NB4 (cell line): ENCODE measurements at places on chromosomes 5 and 9.
A peak's percentile ranks its signal among the peaks of the same experiment; 100 is the strongest.

- DNase-seq = no peak
These were observed 158.9 kb downstream of the ENTREP1 start for GRCh38 chr9:69483886-69484422.

DNA sequence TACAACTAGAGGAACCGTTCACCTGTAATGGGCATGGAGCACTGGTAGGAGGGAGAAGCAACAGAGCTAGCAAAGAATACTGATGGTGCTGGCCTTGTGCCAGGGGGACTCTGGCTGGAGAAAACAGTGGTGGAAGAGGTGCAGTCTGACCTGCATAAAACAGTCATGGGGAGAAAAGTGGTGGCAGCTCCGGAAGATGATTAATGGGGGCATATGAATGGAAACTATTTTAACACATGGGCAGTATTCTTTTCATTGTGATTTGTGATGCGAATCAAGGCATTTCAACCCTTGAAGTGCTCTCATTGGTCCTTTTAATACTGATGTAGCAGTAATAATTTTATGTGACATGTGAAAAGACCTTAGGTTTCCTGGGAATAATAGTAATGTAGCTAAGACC, 219.6 kb downstream of the ADAMTS6 start:
- DNase-seq = no peak

DNA sequence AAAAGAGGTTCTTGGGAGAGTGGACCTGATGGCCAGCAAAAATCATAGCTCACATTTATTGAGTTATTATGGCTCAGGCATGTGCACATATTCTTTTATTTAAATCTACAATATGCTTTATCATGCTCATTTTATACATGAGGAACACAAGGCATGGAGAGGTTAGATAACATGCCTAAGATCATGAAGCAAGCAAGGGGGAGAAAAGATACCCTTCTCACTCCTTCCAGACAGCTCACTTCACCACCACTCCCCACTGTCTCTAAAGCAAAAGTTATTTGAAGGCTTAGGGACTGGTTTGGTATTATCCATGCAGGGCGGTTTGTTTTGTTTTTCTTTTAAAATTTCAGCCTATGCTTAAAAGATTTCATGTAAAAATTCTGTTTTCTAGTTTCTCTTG, 59.0 kb upstream of the PDE8B start:
- DNase-seq = no peak

DNA sequence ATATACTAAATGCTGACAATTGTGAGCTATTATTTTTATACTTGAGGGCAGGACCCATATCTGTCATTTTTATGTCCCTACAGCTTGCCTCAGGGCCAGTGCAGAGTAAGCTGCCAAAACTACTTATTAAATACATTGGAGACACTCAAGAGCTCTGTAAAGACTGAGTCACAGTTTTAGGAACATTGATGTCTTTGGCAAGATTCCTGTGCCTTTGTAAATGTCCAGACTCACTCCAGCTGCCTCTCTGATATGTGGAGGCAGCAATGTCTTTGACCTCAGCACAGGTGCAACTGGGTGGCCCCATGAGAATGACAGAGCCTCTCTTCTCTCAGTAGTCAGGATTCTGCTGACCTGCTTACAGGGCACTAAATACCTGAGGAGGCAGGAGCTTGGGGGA, 363.2 kb downstream of the OSTF1 start:
- no peak for DNase-seq

GRCh38 chr5:141857226-141857625, 21.0 kb downstream of the PCDH1 start:
- DNase-seq = no peak

DNA sequence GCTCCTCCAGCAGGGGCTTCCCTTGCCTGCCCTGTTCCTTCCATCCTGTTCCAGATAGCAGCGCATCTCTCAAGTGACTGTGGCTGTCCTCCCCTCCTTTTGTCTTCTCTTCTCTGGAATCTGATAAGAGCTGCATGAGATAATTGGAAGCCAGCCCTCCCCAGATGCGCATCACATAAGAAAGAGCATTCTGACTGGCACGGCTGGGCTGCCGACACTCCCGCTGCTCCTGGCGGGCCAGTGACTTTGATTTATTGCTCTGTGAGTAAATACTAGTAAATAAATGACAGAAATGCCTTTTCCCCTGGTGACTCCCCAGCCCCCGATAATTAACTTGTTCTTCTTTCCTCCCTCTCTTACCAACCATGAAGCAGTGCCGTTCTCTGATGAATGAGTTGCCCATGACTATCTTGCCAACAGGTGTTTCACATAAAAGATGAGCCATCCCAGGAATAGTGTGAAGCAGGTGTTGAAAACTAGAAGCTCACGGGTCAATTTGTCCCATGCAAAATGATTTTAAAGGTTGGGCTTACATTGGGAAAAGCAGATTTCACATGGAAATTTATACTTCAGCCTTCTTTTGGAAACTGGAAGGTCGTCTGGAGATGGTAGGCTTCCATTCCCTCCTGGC, 212.3 kb downstream of the ERCC6L2 start:
- DNase-seq = no peak

- no peak for DNase-seq
These were observed 567.3 kb upstream of the KLF4 start for GRCh38 chr9:108056805-108057386.

- no peak for DNase-seq
These were observed 48.6 kb upstream of the SHB start for GRCh38 chr9:38117651-38118050.

DNA sequence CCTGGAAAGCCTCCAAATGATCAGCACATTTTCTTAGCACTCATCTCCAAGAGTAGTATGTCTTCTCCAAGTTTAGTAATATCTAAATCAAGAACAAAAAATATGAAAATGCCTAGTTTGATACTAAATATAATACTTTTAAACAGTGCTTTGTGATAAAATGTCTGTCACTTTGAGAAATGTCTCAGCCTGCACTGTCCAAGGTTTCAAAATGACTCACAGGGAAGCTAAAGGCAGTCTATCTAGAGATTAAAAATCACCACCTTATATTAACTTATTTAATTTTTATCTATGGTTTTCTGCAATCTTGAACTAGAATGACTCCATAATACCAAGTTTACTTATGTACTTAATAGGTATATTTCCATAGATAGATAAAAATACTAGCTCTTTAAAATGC, 633.0 kb upstream of the C9orf72 start:
- DNase-seq = no peak

DNA sequence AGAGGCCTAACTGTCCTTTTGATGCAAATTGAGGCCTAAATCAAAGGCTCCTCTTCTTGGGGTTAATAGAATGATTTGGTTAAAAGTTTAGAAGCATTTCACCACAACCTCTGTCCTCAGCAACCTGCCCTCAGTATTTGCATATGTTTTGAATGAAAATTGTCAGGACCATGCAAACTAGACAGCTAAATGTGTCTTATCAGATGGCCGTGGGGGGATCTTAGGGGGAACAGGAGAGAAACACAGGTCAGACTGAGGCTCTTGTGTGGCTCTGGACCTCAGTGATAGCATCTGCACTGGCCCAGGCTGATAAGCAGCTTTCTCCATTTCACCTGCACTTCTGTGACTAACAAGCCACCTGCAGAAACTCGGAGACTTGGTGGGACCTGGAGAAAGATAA, 49.0 kb downstream of the FOXI1 start:
- no peak for DNase-seq

DNA sequence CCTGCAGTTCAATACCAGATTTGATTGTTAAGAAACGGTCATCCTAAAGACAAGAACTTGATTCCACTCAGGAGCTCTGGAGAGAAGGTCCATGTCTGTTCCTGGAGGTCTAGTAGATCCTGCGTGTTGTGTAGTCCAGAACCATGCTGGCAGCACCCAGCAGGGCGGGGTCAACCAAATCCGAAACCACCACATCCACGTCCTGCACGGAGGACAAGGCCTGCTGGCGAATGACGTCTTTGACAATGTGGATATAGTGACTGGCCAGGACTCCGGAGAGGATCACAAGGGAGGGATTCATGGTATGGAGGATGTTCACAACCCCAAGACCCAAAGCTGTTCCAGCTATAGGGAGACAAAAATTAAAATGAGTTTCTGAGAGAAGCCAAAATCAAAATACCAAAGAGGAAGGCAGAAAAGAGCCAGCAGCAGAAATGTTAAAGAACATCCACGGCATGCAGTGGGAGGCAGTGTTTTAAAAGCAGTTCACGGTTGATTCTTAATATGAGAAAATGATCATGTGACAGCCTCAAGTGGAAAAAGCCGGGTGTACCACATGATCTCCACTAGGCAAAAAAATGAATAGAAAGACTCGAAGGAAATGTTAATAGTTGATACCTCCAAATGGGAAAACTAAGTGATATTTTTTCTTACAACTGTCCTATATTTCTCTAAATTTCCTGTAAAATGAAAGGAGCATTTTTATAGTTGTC, 26.7 kb downstream of the CLTA start:
- DNase-seq = no peak

GRCh38 chr5:56003679-56004078, 8.9 kb upstream of the IL6ST start:
- no peak for DNase-seq

DNA sequence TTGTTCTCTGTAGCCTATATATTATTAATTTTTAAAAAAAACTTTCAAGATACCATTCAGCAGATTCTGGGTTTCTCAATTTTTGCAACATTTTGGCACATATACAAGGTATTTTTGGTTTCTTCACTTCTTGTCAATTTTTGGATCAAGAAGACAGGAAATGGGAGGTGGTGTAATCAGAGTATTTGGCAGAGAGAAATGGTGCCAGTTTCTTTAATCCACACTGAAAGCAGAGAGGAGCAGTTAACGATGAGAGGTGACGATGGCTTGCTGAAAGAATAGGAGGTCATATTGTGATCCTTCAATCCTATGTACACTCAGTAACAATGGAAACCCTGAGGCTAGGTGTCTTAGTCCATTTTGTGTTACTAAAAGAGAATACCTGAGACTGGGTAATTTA, 16.4 kb downstream of the NNT start:
- DNase-seq = no peak

DNA sequence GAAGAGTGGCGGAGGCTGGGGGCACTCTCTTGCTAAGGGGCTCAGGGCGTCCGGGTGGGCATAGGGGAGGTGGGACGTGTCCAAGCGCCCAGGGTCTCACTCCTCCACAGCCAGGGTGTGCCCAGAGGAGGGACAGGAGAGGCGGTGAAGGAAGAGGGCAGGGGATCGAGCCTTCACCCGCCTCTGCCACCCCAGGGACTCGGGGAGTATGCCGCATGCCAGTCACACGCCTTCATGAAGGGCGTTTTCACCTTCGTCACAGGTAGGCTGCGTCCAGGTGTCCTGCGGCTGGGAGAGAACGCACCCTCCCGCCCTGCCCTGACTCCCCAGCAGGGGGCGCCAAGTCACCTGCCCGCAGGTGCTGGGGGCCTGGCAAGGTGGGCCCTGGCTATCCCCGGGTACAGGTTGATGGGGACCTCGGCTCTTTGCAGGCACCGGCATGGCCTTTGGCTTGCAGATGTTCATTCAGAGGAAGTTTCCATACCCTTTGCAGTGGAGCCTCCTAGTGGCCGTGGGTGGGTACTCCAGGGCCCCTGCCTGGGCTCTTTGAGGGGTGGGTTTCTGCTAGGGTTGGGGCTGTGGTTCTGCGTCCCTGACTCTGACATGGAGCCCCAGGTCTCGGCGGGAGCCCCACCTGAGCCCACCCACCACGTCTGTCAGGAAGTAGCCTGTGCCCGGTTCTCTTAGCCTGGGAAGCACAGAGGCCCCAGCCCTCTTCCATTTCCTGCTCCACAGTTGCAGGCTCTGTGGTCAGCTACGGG, 552 bp downstream of the TMEM141 start:
- peak; percentile 70 for DNase-seq

- no peak for DNase-seq
These were observed 64.5 kb downstream of the SEC61B start for GRCh38 chr9:99286536-99286935.
